ENCODE measurements at places on chromosomes 2 and 18.

GRCh38 chr2:226839951-226840350 lies 4.1 kb downstream of the RHBDD1 start:
- DNase-seq: no peak

- no peak for DNase-seq
Measured at GRCh38 chr2:143718745-143719144, 589.5 kb downstream of the ARHGAP15 start.

DNA sequence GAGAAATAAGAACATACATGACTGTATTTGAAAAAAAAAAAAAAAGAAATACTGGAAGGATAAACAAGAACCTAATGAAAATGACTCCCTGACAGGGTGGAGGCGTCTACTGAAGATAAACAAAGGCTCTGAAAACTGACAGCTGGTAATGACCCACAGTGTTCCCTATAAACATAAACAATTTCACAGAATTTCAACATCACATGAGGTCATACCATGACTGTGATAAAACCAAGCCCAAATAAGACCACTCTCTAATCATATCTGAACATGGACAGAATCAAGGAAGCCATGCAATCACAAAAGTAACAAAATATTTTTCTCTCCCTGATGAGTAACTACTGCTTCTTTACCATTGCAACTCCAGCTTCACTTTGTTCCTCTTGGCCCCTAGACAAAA lies 159.3 kb downstream of the FAM124B start:
- DNase-seq: no peak

DNA sequence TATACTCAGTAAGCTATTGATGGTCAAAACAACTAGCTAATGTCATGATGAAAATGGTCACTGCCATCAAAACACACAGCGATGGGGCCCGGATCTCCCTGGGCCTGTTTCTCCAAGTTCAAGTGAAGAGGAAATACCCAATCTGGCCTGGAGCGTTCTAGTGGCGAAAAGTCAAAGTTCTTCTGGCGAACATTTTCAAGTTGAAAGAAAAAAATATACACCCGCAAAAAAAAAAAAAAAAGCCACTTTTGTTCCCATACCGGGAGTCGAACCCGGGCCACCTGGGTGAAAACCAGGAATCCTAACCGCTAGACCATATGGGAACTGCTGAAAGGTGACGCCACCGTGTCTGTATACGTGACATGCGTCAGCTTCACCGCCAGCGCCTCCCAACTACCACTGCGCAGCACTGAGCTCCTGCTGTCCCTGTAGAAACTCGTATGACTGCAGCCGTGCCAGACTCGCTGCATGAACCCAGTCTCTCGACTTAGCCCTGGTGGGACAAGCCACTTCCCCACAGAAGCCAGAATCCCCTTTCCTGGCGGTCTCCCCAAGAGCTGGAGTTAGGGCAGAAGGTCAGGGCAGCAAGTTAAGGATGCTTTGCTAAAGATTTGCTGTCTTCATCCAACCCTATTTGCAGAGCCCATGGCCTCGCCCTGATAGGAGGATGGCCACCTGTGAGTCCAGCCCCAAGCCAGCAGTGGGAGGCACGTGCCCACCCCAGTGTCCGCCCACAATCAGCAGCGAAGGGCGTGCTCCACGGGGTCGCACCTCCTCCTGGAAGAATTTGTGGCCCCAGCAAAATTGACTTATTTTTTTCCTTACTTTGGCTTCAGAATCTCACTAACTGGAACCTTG lies 5.6 kb upstream of the IMP4 start:
- peak; percentile 84 for DNase-seq

DNA sequence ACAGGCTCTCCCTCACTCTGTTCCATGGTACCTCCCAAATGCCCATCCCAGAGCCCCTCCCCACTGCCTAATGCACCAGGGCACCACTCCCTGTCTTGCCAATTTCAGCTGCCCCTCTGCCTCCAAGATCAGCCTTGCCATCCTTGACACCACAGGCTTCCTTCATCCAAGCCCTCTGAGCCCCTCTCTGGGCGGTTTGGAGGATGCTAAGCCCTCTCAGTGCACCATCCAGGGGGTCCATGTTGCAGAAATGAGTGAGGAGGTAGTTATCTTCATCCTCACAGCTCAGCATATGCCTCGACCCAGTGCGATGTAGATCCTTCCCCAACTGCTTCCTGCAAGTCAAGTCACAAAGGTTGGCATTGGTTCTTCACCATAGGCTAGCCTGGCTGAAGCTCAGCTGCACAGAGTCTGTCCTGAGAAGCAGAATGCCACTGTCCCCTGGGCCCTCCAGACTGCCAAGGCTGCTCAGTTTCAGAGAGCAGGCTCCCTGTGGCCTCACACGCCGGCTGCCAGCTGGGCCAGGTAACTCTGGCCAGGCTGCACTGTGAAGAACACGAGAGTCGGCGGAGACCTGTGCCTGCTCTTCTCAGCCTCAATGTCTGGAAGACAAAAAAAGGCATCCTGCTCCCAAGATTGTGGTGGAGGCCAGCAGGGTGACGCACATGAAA lies 9.9 kb upstream of the MAP3K2 start:
- DNase-seq: no peak

Data from muscle of arm (tissue), 14 donors.